ENCODE measurements at places on chromosomes 2 and 18.
A peak's percentile ranks its signal among the peaks of the same experiment; 100 is the strongest.

- H3K4me3 ChIP-seq, result no peak overlapping the region
- H3K27me3 ChIP-seq, result no peaks in the 10 kb centered on the region
These were observed 67.9 kb downstream of the LRRFIP1 start for GRCh38 chr2:237695201-237695780.

DNA sequence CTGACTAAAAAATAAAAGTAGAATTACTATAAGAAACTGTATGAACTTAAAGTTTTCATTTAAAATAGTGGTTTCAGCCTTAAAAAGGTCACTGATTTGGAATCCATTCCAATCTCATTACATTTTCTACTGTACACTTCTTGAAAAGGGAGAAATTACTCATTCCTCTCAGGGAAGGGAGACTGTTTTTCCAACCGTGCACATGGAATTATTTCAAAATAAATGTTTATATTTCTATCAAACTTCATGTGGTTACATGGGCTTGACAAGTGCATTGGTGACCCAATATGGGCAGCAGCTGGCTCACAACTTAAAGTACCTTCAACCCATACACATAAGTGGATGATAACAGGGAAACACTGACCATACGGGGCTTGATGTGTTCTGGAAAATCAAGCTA is 324.5 kb upstream of the THUMPD2 start:
- H3K27ac ChIP-seq, result no peak overlapping the region
- H3K27me3 ChIP-seq, result no peaks in the 10 kb centered on the region
- no peak overlapping the region for H3K4me3 ChIP-seq
- H3K36me3 ChIP-seq, result no peaks in the 10 kb centered on the region
- H3K4me1 ChIP-seq, result peaks cover 9% of the 10 kb centered on the region

DNA sequence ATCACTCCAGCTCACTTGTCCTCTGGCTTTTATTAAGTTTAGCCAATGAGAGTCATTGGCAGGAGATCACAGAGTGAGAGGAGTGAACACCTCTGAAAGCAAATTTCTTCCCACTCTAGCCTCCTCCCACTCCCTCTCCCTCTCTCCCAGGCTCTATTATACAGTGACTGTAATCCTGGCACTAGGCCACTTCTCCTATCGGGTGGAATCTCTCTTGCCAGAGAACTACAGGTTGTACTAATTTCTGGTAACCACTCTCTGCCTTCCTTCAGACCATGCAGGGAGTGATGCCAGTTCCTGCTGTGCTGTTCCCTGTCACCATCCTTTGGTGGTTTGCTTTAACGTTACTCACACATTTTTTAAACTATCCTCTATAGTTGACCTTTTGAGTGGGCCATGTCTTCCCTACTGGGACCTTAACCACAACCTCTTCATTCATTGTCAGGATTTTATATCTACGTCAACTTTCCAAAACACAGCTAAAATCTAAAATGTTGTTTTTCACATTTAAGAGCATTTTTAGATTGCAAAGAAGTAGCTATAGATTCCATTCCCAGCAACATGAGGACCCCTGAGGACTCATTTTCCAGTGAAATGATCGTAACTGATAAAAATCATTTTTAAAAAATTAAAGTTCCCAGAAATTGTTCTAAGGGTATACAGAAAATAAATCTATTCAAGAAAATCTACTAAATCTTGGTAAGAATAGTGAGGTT is 217.1 kb downstream of the MREG start:
- H3K27me3 ChIP-seq, result no peaks in the 10 kb centered on the region
- H3K36me3 ChIP-seq, result no peaks in the 10 kb centered on the region
- peaks cover 8% of the 10 kb centered on the region for H3K4me1 ChIP-seq
- no peak overlapping the region for H3K27ac ChIP-seq
- no peak overlapping the region for H3K4me3 ChIP-seq

- no peak overlapping the region for H3K4me3 ChIP-seq
- no peaks in the 10 kb centered on the region for H3K4me1 ChIP-seq
- H3K36me3 ChIP-seq, result no peaks in the 10 kb centered on the region
- H3K27me3 ChIP-seq, result no peaks in the 10 kb centered on the region
- peak; percentile 80 for DNase-seq
- no peak overlapping the region for H3K27ac ChIP-seq
These were observed 549.0 kb upstream of the VRK2 start for GRCh38 chr2:57497489-57498096.

DNA sequence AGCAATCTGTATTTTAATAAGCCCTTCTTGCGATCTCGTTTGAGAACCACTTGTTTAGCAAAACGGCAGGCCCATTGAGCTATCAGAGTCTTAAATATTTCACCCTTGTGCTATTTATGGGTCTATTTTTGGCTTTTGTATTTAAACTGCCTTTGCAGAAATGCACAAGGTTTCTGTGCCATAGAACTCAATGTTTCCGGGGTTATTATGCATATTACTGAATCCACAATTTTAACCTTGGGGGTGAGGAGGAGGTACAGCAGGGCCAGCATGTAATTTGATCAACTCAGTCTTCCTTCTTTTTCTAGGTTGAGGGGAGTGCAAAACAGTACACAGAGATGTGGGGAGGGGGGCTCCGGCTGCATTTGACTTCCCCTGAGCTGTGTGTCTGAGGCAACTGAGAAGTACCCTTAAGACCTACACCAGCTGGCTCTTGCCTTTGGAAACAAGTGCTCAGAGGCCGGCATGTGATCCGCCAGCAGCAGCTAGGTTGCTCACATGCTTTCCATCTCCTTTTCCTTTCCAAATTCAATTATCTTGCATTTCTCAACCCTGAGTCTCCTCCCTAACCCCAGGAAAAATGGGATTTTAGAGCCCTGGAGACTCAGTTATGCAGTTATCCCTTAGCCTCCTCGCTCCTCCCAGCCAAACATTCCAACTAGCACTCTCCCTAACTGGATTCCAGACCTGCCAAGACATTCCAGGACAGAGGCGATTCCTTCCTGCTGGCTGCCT is 103.0 kb downstream of the HNRNPLL start:
- peaks cover 11% of the 10 kb centered on the region for H3K4me1 ChIP-seq
- no peak overlapping the region for H3K4me3 ChIP-seq
- peak; percentile 87 for DNase-seq

- peaks cover 11% of the 10 kb centered on the region for H3K4me1 ChIP-seq
- no peaks in the 10 kb centered on the region for H3K27me3 ChIP-seq
These were observed 344.5 kb downstream of the KIAA1328 start for GRCh38 chr18:37173384-37173783.

DNA sequence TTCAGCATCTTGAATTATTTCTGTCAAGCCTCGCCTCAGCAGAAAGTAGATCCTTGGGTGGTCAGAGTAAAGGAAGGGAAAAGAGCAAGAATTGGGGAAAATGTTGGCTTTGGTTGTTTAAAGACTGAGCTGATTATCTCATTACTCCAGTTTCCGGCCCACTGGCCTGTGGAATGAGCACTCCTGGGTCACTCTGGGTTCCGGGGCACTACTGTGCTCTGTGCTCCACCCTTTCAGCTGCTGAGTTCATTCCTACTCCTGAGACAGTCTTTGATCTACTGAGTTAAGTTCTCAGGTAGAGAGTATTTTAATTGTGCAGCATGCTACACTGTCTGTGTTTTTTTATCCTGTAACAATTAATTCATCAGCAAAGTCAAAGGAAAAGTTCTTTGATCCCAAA is 427.7 kb downstream of the CDH2 start:
- no peaks in the 10 kb centered on the region for H3K36me3 ChIP-seq
- no peaks in the 10 kb centered on the region for H3K4me1 ChIP-seq
- no peaks in the 10 kb centered on the region for H3K27me3 ChIP-seq

DNA sequence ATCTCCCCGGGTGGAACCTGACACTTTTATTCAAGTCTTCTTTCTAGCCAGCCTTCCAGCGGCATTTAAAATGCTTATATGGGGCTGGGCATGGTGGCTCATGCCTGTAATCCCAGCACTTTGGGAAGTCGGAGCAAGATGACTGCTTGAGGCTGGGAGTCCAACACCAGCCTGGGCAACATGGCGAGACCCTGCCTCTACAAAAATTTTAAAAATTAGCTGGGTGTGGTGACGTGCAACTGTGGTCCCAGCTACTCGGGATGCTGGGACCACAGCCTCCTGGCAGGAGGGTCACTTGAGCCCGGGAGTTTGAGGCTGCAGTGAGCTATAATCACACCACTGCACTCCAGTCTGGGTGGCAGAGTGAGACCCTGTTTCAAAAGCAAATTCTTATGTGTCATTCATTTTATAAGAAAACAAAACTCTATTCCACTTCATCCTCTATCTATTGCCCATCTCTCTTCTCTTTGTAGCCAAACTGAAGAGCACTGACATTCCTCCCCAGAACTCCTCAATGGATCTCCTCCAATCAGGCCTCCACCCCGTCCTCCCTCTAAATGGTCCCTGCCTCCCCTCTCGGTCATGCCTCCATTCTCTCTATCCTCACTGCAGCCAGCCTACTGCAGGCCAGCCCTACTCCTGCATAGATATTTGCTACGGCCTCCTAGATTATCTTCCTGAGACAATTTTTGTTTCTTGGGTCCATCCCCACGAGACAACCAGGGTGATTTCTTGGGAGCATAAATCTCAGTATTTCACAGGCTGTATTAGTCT is 18.0 kb upstream of the RHOB start:
- no peaks in the 10 kb centered on the region for H3K4me1 ChIP-seq
- H3K4me3 ChIP-seq, result no peak overlapping the region
- no peak overlapping the region for H3K27ac ChIP-seq

GRCh38 chr2:12597610-12598009 is 119.1 kb upstream of the TRIB2 start:
- H3K27ac ChIP-seq, result no peak overlapping the region
- H3K27me3 ChIP-seq, result no peaks in the 10 kb centered on the region
- H3K4me1 ChIP-seq, result no peaks in the 10 kb centered on the region
- no peak for DNase-seq
- H3K36me3 ChIP-seq, result no peaks in the 10 kb centered on the region

GRCh38 chr2:7686016-7686385 is 768.8 kb downstream of the RNF144A start:
- no peak overlapping the region for H3K4me3 ChIP-seq
- H3K4me1 ChIP-seq, result no peaks in the 10 kb centered on the region
- DNase-seq, result no peak
- no peaks in the 10 kb centered on the region for H3K27me3 ChIP-seq
- H3K36me3 ChIP-seq, result no peaks in the 10 kb centered on the region
- no peak overlapping the region for H3K27ac ChIP-seq

DNA sequence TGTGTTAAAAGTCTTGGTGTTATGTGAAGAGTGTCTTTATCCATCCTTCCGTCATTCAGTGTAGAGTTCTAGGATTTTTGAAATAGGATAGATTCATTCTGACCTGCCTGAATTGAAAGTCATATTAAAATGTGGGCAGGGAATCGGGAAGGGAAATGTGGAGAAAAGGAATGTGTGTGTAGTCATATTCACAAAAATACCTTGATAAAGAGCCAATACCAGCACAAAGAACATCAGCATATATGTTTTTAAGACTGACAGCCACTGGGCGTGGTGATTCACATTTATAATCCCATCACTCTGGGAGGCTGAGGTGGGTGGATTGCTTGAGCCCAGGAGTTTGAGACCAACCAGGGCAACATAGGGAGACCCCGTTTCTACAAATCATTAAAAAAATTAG is 188.1 kb downstream of the CAMKMT start:
- peaks cover 7% of the 10 kb centered on the region for H3K4me1 ChIP-seq
- no peak overlapping the region for H3K27ac ChIP-seq
- no peaks in the 10 kb centered on the region for H3K27me3 ChIP-seq
- H3K36me3 ChIP-seq, result no peaks in the 10 kb centered on the region

GRCh38 chr18:10128921-10129501 is 215.2 kb downstream of the VAPA start:
- no peaks in the 10 kb centered on the region for H3K36me3 ChIP-seq
- no peak overlapping the region for H3K4me3 ChIP-seq
- no peak for DNase-seq
- H3K27me3 ChIP-seq, result no peaks in the 10 kb centered on the region
- peaks cover 2% of the 10 kb centered on the region for H3K4me1 ChIP-seq

- H3K27me3 ChIP-seq, result no peaks in the 10 kb centered on the region
- no peak overlapping the region for H3K27ac ChIP-seq
- H3K36me3 ChIP-seq, result no peaks in the 10 kb centered on the region
- DNase-seq, result no peak
These were observed 167.1 kb upstream of the TRIB2 start for GRCh38 chr2:12549641-12550040.

DNA sequence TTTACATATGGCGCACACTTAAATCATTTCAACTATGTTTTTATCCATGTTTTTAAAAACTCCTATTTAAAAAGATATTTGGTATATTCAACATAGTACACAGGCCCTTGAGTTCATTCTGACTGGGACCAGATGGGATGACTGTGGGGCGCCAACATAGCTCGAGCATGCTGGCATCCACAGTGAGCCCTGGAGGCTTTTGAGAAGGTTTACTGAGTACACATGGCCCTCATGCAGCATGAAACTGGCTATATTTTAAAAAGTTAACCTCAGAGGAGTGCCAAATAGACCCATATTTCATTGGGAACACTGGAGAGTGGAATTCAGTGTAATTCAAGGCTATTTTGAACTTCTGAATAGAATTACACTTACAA is 83.6 kb downstream of the CCDC85A start:
- no peak for DNase-seq
- no peaks in the 10 kb centered on the region for H3K36me3 ChIP-seq
- H3K27ac ChIP-seq, result no peak overlapping the region

DNA sequence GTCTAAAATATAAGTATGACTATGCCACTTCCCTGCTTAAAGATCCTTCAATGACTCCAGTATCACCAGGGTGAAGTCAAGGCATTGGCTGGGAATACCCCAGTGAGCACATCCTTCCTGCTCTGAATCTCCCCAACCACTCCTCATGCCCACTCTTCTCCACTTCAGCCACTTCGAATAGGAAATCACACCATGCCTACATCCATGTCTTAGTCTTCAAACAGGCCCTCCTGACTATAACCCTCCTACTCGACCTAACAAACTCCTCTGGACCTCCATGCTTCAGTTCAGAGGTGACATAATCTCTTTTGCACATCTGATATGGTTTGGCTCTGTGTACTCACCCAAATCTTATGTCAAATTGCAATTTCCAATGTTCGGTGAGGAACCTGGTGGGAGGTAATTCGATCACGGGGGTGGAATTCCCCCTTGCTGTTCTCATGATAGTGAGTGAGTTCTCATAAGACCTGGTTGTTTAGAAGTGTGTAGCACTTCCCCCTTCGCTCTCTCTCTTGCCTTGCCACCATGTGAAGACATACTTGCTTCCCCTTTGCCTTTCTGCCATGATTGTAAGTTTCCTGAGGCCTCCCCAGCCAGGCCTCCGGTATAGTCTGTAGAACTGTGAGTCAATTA is 87.8 kb upstream of the TFCP2L1 start:
- DNase-seq, result no peak
- H3K27ac ChIP-seq, result no peak overlapping the region
- H3K27me3 ChIP-seq, result no peaks in the 10 kb centered on the region
- peaks cover 70% of the 10 kb centered on the region for H3K36me3 ChIP-seq
- H3K4me3 ChIP-seq, result no peak overlapping the region

DNA sequence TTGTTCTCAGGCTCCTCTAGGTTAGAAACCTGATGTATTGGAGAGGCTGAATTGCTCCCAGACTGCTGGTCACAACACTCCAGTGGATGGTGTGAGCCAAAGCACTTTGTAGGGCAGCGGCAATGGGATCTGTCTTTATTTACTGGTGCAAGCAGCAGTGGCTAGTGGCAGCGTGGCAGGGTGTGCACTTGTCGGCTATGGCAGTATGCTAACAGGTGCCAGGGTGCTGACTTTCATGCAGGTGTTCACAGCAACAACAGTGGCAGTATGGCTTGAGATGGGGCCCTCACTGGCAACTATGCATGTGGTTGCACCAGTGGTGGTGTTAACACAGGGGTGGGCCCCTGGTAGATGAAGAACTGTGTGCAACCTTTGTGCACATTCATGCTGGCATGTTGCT is 347.8 kb downstream of the DSC3 start:
- no peaks in the 10 kb centered on the region for H3K36me3 ChIP-seq
- H3K27ac ChIP-seq, result no peak overlapping the region
- no peaks in the 10 kb centered on the region for H3K4me1 ChIP-seq
- no peak for DNase-seq
- H3K27me3 ChIP-seq, result no peaks in the 10 kb centered on the region

- no peaks in the 10 kb centered on the region for H3K36me3 ChIP-seq
- H3K4me1 ChIP-seq, result peaks cover 12% of the 10 kb centered on the region
These were observed 181.8 kb upstream of the ARL4C start for GRCh38 chr2:234678711-234679110.

GRCh38 chr2:129780316-129781270 is 198.9 kb upstream of the RAB6C start:
- H3K27ac ChIP-seq, result peak overlapping the region; percentile 76
- H3K4me3 ChIP-seq, result no peak overlapping the region
- DNase-seq, result peak; percentile 42
